ENCODE measurements at places on chromosomes 16 and 17.

DNA sequence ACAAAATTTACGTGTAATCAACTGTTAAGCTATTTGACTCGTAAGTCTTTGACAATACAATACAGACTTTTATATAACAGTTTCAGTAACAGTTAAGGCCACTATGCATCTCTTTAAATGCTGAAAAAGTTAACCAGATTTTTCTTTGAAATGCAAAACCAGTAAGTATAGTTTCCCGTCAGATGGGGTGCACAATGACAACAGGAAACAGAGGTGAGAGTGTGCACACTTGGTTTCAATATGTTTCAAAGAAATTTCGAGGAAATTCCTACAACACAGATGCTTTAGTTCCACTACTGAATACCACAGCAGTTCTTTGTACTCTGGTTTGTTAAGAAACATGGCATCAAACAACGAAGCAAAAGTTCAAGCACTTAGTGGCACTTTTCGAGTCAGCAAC, 48.4 kb downstream of the RNF157 start:
- DNase-seq: no peak

DNA sequence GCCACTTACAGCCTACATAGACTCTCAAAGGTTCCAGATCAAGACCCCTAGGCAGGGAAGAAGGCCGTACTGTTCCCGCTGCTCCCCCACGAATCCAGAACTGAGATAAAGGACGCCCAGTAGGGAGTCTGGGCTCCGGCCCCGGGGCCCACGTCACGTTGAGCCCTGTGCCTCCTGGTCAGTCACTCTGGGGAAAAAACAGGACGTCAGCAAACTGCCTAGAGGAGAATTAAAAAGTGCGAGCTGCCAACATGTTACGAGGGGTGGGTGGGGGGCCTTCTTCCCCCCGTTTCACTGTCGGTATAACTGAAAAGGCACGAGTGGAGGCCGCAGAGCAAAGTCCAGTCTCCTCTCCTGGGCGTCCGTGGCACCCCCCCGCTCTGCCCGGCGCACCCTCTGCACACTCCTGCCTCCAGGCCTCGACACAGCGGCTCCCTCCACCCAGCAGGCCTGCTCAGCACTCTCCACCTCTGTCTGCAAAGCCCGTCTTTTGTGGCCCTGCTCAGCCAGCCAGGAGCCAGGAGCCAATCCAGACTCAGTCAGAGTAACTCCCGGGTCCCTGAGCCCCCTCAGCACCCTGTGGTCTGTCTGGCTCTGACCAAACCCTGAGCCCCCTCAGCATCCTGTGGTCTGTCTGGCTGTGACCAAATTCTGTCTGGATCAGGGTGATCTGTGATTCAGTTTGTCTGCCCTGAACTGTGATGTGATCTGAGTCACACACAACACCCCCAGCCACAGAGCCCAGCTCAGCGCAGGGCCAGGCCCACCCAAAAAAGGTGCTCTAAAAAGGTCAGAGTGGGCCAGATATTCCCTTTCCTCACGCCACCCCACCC, 6.2 kb downstream of the ITGAE start:
- peak; percentile 66 for DNase-seq

GRCh38 chr16:53372992-53373871, 61.0 kb upstream of the RBL2 start:
- DNase-seq: peak; percentile 38

GRCh38 chr16:24541233-24541933, 2.0 kb downstream of the RBBP6 start:
- no peak for DNase-seq

GRCh38 chr16:61332461-61332860, 703.8 kb downstream of the CDH8 start:
- DNase-seq: no peak

- no peak for DNase-seq
Observed at GRCh38 chr17:75325827-75326225, 36.6 kb upstream of the SLC25A19 start.

DNA sequence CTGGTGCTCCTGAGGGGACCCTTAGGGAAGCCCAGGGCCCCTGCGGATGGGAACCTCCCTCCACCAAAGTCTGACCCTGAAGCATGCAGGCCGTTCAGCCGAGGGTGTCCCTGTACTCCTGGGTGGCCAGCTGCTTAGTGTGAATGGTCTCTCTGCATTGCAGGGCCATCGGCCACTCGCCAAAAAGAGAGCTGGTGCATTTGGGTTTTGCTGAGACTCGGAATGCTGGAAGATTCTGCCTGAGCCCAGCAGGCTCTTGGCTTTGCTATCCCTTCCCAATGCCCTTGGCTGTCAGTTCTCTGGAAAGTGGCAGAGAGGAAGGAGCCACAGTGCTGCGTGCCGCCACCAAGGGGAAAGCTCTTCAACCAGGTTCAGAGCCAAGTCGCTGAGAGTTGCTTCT, 2.8 kb downstream of the MEOX1 start:
- DNase-seq: no peak

DNA sequence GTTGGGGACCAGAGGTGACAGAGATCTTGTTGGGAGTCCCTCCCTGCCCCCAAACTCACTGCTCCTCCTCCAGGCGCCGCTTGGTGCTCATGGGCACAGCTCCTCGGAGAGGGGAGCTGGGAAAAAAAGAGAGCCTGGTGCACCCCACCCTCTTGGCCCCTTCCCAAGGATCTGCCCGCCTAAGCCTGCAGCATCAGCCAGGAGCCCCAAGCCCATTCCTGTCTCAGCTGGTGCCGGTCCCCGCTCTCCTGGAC, 400 bp downstream of the HCFC1R1 start:
- DNase-seq: no peak

DNA sequence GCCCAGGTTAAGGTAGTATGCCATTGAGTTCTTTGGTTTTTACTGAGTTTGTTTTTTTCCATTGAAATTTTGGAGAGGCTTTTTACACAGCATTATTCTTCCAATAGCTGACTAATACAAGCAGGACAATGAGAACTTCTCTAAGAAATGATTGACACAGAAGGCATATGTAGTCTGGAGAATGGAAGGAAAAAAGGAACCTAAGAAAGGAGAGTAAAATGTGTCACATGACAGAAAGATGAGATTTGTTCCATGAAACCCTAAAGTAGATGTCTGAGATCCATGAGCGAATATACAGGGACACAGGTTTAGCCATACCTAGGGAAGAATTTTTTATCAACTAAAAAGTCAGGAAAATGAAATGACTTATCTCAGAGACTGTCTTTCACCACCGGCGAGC, 80.7 kb downstream of the AKAP1 start:
- DNase-seq: no peak

GRCh38 chr17:2089021-2089422, 34.1 kb downstream of the HIC1 start:
- no peak for DNase-seq

- DNase-seq: no peak
Observed at GRCh38 chr17:17813055-17813724, 23.6 kb downstream of the SREBF1 start.

- no peak for DNase-seq
Observed at GRCh38 chr17:68910789-68911431, 44.3 kb downstream of the ABCA8 start.

DNA sequence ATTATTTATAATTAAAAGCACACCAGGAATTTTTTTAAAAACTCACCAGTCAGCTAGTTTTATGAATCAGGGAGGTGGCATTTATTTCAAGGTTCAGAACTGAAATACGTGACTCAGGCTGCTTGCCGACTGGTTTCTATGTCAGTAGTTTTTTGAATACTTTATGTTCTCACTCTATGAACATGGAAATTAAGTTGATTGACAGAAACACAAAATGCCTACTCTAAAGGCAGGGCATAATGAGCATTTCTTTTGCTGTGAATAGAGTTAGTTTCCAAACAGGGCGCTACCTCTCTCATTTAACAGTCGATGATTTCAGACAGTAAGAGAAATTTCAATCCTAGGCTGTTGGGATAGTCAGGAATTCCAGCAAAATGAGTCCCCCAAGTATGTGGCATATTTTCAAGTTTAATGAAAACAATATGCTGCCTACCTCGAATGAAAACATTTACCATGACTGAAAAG, 6.7 kb downstream of the HS3ST3B1 start:
- no peak for DNase-seq

DNA sequence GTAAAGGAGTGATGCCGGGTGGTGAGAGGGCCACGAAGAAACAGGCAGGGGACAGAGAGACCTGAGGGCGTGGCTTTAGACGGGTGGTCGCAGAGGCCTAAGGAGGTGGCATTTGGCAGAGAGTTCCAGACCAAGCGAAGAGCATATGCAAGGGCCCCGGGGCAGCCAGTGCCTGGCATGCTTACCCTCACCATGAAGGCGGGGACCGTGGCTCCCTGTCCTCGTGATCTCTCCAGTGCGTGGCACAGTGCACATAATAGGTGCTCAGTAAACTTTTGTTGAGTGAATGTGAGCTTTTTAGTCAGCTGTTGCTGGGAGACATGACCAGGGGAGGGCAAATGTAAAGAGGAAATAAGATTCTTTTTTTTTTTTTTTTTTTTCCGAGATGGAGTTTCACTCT, 245.6 kb upstream of the GSE1 start:
- DNase-seq: no peak

- DNase-seq: peak; percentile 71
Observed at GRCh38 chr17:7833795-7834541, at the start of gene KDM6B. KDM6B (plus strand) TSS chr17:7834217; CDS start chr17:7845555, 11,338 bp downstream.

DNA sequence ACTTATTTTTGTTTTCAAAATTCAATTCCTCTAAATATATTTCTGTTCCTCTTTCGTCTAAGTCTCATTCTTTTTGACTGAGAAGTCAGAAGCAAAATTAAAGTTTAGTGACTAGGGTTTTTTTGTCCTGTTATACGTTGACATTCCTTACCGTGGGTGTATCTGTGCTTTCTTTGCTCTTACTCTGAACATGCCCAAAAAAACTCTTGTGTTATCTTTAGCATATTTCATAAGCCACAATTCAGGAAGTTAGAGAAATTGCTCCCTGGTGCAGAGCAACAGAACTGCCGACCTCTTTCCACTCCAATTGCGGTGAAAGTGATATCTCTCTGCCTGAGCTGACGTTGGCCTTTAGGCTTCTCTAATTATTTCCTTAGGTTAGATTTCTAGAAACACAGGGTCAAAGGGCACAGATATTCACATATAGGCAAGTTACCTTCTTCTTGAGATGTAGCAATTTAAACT, 65.7 kb downstream of the CENPV start:
- no peak for DNase-seq

GRCh38 chr16:11605891-11606290, 19.2 kb upstream of the LITAF start:
- no peak for DNase-seq

- no peak for DNase-seq
Observed at GRCh38 chr17:49381033-49381432, 19.0 kb upstream of the ZNF652 start.

- DNase-seq: no peak
Observed at GRCh38 chr17:78318407-78318806, 41.5 kb downstream of the SOCS3 start.

- no peak for DNase-seq
Observed at GRCh38 chr17:13222975-13223374, 205.1 kb upstream of the ELAC2 start.

DNA sequence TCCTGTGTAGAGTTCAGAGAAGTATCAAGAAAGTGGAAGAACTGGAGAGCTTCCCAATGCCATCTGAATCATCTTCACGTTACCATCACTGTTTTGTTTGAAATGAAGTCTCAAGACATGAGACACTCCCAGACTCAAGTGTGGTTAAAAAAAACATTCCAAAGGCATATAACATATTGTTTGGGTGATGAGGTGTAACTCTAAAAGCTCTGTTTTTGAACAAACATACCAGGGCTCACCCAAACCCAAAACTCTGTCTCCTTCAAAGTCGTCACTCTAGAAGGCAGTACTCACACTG, 6.3 kb upstream of the ZCCHC14 start:
- no peak for DNase-seq

DNA sequence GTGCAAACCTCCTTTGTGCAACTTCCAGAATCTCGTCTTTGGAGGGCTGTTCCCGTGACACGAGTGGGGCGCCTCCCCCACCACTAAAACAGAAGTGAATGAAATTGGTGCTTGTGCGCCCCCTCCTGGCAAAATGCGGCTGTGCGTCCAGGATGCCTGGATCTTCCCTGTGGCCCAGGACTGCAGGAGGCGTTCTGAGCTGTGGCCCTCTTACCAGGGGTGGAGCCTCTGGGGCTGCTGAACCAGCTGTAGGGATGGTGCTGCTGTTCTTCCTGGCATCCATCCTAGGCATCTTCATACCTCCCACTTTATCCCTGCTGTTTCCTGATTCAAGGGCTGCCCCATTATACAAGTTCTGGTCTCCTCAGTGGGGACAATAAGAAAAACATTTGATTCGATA, 18.5 kb upstream of the NAGLU start:
- DNase-seq: peak; percentile 36

DNA sequence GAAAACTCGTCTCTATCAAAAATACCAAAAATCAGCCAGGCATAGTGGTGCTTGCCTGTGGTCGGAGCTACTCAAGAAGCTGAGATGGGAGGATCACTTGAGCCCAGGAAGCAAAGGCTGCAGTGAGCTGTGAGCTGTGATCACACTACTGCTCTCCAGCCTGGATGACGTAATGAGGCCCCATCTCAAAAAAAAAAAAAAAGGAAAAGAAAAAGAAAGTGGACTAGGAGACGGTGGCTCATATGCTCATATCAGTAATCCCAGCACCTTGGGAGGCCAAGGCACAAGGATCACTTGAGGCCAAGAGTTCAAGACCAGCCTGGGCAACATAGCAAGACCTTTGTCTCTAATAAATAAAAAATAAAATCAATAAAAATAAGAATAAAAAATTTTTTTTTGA, 8.8 kb upstream of the SUMO2 start:
- no peak for DNase-seq

GRCh38 chr16:70577256-70577698, 53.7 kb downstream of the SF3B3 start:
- no peak for DNase-seq

DNA sequence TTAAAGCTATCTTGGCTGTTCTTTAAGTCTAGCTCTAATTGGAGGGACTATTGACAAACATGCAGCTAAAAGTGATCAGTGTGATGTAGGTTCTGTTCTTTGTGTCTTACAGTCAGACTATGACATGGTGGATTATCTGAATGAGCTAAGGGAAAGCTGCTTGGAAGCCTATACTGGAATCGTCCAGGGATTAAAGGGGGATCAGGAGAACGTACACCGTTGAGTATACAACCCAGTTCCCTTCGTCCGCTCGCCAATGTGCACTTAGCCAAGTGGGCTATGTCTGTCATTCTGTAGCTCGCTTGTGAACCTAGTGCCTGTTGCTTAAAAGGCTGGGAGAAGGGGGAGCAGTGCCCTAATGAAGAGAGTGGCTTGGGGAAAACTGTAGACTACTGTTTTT, 15.8 kb upstream of the TBKBP1 start:
- DNase-seq: no peak

- DNase-seq: no peak
Observed at GRCh38 chr17:39736319-39737165, 1.2 kb upstream of the GRB7 start.

GRCh38 chr17:14359163-14360020, 58.5 kb downstream of the HS3ST3B1 start:
- DNase-seq: peak; percentile 19

- peak; percentile 8 for DNase-seq
Observed at GRCh38 chr17:51668963-51669246, 408.6 kb downstream of the UTP18 start.
